ENCODE measurements at places on chromosomes 2 and 18.

DNA sequence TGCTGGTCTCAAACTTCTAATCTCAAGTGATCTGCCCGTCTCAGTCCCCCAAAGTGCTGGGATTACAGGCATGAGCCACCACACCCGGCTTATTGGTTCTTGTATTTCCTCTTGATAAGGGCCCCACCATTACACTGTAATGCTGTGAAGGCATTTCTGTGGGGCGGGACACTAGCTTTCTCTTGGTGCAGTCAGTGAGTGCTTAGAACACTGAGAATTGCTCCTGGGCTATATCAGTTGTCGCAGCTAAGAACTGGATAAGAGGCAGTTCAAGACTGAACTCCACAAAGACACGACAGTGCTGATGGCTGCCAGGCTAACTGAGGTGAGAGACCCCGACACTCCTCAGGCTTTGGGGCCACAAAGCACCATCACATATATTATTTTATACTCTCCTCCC lies 2.1 kb downstream of the KHK start:
- DNase-seq = no peak

- no peak for DNase-seq
Measured at GRCh38 chr18:61719671-61720070, 173.1 kb downstream of the RNF152 start.

DNA sequence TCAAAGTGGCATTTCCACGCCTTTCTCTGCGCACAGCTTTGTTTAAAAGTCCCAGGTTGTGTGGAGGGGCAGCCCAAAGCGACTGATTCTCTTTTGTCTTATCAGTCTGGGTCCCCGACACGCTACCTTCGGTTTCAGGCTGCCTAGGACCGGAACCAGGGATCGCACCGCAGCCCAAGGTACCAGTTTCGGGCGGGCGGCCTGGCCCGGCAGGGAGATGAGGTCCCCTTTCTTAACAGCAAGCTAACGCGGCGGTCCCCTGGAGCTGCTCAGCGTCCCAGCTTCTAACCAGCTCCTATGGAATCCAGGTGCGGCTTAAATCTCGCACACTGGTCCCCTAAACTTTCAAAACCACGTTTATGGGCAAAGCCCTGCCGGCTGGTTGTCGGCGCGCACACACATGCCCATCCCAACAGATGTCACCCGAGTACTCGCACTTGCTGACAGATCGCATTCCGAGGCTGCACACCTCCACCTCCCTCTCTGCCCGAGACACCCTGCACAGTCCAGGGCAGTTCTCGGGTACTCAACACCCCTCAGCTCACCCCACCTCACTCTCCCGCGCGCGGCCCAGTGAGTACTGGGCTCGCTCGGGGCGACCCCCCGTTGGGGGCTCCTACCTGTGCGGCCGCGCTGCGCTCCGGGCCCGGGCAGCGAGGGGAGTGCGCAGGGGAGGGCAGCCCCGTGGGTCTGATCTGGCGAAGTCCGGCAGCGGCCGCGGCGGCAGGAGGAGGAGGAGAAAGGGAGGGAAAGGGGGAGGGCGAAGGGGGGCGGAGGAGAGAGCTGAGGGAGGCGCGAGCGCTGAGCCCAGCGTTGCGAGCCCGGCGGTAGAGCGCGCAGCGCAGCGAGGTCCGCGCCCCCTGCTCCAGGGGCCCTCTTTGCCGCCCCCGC lies at the start of gene EFEMP1:
Gene EFEMP1 (minus strand): TSS at position 692 of the 891 bp plus-strand sequence. CDS start 1,342 bp downstream, outside the sequence.
- DNase-seq = no peak

DNA sequence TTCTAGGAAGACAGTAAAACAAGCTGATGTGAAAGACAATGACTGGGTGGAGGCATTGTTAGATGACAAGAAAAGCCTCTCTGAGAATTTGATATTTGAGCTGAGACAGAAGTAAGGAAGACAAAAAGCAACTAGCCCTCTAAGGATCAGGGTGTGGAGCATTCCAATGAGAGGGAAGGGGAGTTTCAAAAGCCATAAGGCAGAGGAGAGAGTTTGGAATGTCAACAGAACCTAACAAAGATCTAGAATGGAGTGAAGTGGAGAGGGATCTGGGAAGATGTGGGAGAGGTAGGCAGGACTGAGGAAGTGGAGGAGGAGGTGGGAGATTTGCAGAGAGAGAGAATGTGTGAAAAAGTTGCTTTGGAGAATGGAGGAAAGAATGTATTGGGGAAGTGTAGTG lies 17.3 kb upstream of the ASXL2 start:
- DNase-seq = no peak

DNA sequence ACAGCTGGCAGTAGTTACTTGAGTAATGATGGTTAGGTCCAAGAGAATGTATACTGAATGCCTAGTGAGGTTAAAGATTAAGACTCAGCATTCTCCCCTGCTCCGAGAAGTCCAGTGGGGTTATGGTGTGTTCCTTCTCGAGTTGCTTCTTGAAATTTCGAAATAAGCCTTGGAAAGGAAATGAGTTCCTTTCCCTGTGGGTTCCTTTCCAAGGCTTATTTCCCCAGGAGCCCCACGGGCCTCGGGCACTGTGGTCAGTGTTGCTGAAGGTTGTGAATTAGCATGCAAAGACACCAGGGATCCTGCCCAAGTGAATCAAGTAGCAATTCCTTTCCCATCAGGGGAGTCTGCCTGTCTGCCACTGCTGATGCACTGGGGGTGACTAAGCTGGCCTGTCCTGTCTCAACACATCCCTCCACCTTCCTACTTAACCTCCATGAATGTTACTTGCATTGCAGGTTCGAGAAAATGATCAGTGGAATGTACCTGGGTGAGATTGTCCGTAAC lies 53.6 kb downstream of the HK2 start:
- DNase-seq = no peak

DNA sequence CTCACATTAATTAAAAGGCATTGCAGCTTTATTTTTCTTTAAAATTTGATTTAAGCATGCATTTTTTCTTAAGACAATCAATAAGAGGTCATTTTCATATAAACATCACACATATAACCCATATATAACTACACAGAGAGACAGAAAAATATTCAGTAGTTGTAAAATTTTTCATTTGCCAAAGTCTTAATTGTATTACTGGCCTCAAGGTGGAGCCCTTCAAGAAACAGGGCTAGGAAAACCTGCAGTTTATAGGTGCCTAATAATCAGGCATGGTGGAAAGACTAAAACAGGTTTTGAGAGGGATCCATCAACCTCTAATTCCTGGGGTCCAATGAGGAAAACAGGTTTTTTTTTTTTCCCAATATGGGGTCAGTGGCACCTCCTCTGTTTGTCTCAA lies 71.3 kb upstream of the ZNF804A start:
- no peak for DNase-seq

- DNase-seq = no peak
Measured at GRCh38 chr18:26901020-26901419, 35.5 kb upstream of the AQP4 start.

DNA sequence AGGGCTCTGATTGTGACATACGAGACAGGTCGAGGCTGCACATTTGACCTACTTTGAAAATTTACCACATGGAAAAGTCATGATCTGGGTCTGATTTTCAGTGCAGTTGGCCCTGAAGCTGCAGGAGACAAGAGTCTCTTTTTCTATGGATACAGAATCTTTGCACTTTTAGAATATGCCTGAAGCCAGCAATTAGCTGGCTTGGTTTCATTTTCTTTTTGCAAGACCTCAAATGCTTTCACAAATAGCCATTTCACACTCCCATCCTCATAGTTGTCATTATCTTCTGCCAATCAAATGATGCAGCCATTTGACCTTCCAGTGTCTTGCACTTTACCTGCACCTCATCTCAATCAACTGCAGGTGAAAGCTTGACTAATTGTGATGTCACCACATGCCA lies 59.0 kb downstream of the GPR39 start:
- DNase-seq = no peak

- DNase-seq = no peak
Measured at GRCh38 chr2:237141571-237142051, 55.9 kb downstream of the COPS8 start.

DNA sequence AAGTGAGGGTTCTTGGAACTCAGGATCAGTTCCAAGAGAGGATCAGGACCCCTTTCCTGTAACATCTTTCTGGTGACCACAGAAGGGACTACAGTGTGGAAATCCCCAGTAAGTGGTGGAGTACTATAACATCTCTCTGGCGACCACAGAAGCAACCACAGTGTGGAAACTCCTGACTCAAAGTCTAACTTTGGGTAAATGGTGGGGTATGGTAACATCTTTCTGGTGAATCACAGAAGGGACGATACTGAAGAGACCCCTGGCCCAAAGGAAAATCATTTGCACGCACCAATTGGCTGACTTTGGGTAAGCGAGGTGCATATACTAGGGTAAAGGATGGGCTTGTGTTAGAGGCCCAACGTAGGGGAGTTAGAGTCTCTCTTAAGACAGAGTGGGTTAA lies 56.3 kb upstream of the GULP1 start:
- DNase-seq = no peak

GRCh38 chr2:132876745-132877391 lies 206.9 kb upstream of the LYPD1 start:
- DNase-seq = no peak

GRCh38 chr2:79782576-79783452 lies 270.0 kb downstream of the CTNNA2 start:
- no peak for DNase-seq

DNA sequence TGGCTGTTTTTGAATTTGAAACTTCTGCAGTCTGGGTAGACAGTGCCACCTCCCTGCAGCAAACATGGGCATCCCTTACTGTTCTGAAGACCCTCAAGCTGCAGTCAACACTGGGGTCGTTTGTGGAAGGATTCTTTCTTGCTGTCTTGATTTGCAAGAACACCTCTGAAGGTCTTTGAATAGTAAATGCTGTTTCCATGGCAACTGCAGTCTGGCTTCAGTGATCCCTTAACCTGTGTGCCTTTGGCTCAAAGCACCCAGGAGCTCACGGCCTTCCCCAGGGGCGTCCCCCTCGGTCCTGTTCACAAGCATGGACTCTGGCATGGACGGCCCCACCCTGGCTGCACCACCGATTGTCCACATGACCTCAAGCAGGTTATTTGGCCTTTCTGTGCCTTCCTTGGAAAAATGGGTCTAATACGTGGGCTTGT lies 38.3 kb downstream of the LRRFIP1 start:
- no peak for DNase-seq

- no peak for DNase-seq
Measured at GRCh38 chr2:185375731-185376130, 362.9 kb upstream of the FSIP2 start.

DNA sequence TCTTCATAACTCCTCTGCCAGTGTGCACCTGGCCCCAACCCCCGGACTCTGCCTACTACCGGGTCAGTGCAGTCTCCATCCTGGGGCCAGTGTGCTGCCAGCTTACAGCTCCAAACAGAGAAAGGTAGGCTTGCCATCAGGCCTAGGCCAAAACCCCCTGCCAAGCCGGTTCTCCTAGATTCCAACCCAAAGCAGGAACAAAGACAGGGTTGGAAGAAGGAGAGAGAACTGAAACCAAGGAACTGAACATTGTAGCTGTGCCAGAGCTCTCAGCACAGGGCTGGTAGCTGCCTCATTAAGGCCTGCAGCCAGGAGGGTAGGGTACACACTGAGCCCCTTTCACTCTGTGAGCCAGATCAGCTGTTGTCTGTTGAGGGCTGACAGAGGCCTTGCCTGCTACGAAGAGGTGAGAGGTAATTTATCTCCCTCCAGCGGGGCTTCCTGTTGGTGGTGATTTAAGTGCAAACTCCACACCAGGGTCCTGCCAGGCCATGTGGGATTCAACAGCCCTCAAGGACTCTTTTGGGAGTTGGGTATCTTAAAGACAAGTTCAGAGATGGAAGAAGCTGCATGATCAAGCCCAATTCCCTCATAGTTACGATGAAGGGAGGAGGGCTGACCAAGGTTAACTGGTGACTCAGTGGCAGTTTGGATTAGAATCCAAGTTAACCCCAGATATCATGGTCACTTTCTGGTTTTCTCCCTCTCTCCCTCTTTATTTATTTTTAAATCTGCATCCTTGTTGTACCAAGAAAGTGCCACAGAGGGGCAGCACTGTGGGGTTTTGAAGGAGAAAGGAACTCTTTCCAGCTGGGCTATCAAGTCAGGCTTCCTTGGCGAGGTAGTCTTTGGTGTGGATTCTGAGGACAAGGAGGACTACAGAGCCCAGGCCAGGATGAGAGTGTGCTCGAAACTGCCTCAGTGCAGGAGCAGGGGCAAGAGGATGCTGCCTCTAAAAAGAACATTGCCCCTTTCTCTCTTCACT lies 48.1 kb downstream of the CYRIA start:
- no peak for DNase-seq

- DNase-seq = no peak
Measured at GRCh38 chr2:29373870-29374269, 258.7 kb downstream of the CLIP4 start.

- DNase-seq = no peak
Measured at GRCh38 chr2:162053066-162053807, 20.8 kb downstream of the DPP4 start.

DNA sequence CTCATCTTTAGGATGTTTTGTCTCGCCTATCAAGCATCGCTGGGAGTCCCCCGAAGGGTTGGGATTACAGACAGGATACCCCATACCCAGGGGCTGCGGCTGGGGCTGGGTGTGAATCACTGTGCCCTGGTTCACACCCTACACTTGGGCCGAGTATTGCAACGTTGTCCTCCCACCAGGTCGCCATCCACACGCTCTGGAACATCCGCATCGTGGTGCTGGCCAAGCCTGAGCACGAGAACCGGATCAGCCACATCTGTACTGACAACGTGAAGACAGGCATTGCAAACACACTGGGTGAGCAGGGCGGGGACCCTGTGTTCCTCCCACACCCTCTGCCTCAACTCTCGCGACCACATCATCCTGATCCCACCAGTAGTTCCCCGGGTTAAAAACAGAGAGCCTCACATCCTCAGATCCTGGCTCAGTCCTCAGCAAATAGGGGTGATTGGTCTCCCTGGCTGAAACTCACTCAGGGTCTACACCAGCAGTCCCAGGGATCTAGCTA lies 87.3 kb upstream of the ATG16L1 start:
- no peak for DNase-seq

DNA sequence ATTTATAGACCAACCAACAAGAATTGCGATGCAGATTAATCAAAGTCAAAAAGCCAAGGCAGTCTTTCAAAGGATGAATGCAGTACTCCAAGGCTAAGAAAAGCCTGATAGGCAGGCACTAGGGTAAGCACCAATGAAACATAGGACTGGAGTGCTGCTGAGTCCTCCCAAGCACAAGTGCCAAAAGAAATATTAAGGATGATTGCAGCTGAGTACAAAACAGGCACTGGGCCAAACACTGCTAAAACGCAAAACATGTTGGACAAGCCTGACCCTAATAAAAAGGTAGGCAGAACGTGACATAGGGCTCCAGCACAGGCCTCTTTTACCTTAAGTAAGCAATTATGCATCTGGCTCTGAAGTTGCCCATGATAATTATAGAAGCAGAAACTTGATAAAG lies 160.1 kb upstream of the LRP1B start:
- DNase-seq = no peak

DNA sequence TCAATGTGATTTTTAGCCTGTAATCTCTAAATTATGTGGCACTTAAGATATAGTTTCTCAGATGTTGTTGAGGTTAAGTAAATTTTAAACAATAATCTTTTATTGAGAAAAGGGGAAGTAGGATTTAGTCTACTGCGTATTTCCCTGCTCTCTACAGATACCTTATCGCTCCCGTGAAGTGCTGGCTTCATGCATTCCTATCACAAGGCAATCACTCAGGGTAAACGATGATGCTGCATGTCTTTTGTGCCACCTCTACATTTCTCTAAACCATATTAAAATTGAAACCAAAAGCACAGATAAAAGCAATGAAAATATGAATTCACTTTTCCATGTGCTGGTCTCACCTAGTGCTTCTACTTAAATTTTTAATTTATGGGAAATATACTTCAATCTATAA lies 14.4 kb upstream of the RPE start:
- DNase-seq = no peak

Measured in activated CD8-positive, alpha-beta memory T cell treated with anti-CD3 and anti-CD28 coated beads for 4 hours (primary cell).